K562 (cell line): ENCODE measurements at places on chromosomes 5 and 9. TPM values are rescaled to one million over a fixed set of nuclear protein-coding genes. Genes with fewer than 3 reads are reported as not detected.

- H3K27ac ChIP-seq = no peak overlapping the region
- no peaks in the 10 kb centered on the region for H3K27me3 ChIP-seq
- no peak for DNase-seq
- no peaks in the 10 kb centered on the region for H3K36me3 ChIP-seq
- no peaks in the 10 kb centered on the region for H3K4me1 ChIP-seq
Observed at GRCh38 chr9:18071651-18072060, 402.3 kb upstream of the ADAMTSL1 start.

GRCh38 chr5:77101298-77101697 lies 14.2 kb upstream of the ZBED3 start:
- no peaks in the 10 kb centered on the region for H3K4me1 ChIP-seq
- H3K4me3 ChIP-seq = no peak overlapping the region
- peaks cover 25% of the 10 kb centered on the region for H3K27me3 ChIP-seq
- no peak for DNase-seq
- no peaks in the 10 kb centered on the region for H3K36me3 ChIP-seq

THBS4 gene
- total RNA-seq = not detected in 2 replicates

GRCh38 chr5:2205596-2206226 lies 323.0 kb upstream of the IRX4 start:
- H3K36me3 ChIP-seq = no peaks in the 10 kb centered on the region
- peaks cover 8% of the 10 kb centered on the region for H3K27me3 ChIP-seq
- H3K27ac ChIP-seq = no peak overlapping the region
- no peaks in the 10 kb centered on the region for H3K4me1 ChIP-seq
- H3K4me3 ChIP-seq = no peak overlapping the region

GRCh38 chr9:98833090-98833956 lies 25.9 kb downstream of the GALNT12 start:
- no peaks in the 10 kb centered on the region for H3K27me3 ChIP-seq
- H3K36me3 ChIP-seq = peaks cover 82% of the 10 kb centered on the region
- H3K4me3 ChIP-seq = peak overlapping the region; percentile 4; the same call in 1 of the 2 replicates
- peak overlapping the region; percentile 98 for H3K27ac ChIP-seq
- peak; percentile 94 for DNase-seq
- H3K4me1 ChIP-seq = peaks cover 36% of the 10 kb centered on the region

DNA sequence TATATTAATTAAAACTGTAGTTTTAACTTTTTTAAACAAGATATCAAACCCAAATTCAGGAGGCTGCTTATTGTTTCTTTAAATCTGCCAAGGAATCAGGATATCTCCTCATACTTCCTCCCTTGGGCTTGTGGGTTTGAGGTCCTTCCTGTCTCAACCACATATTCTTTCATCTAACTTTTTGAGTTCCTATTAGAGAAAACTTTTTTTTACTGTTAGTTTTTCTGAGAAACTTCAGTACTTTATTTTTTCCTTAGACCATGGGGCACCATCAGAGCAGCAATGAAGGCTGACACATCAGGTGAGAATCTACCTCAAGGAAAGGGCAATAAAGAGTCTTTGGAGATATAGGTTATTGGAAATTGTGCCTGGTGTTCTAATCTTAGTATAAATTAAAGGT lies 56.7 kb downstream of the TSSK1B start:
- H3K27ac ChIP-seq = no peak overlapping the region
- no peaks in the 10 kb centered on the region for H3K4me1 ChIP-seq
- no peak for DNase-seq
- H3K36me3 ChIP-seq = no peaks in the 10 kb centered on the region

CAVIN4 gene
- 0.18 and 0.20 TPM in 2 replicates for total RNA-seq
